ENCODE measurements at places on chromosomes 7 and 10. TPM values are rescaled to one million over a fixed set of nuclear protein-coding genes. Genes with fewer than 3 reads are reported as not detected.

DNA sequence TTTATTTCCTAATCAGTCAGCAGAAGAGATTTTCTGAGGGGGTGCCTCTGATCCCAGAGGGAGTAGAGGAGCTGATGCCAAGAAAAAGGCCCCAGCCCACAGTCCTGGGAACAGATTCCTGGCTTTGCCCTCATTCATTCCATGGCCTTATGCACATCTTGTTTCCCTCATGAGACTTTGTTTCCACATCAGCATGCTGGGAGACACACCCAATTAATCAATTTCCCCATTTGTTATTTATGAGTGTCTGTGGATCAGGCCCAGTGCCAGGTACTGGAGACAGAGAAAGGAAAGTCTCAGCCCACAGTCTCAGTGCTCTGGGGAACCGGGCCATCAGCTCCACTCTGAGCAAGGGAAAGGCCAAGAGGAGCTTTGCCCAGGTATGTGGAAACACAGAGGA lies 496.2 kb upstream of the ZMIZ1 start:
- H3K27ac ChIP-seq, result no peak overlapping the region
- H3K27me3 ChIP-seq, result peaks cover 3% of the 10 kb centered on the region
- no peak overlapping the region for H3K4me3 ChIP-seq
- DNase-seq, result no peak
- no peaks in the 10 kb centered on the region for H3K4me1 ChIP-seq

DNA sequence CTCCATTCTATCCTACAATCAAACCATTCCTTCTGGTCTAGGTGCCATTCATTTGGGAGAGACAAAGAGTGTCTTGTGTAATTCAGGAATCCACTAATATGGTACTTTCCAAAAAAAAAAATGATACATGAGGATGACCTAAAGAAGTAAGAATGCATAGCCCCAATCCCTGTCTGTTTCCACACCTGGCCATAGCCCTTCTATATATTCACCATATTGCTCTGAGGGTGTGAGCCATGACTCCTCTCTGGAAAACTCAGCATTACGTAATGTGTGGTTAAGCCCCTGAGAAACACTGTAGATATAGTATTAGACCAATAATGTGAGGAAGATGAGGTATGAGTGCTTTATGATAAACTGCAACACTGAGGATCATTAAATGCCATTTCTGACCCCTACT lies 592.7 kb downstream of the INHBA start:
- no peaks in the 10 kb centered on the region for H3K36me3 ChIP-seq
- no peak overlapping the region for H3K27ac ChIP-seq
- H3K4me3 ChIP-seq, result no peak overlapping the region
- H3K4me1 ChIP-seq, result peaks cover 6% of the 10 kb centered on the region
- no peak for DNase-seq

DNA sequence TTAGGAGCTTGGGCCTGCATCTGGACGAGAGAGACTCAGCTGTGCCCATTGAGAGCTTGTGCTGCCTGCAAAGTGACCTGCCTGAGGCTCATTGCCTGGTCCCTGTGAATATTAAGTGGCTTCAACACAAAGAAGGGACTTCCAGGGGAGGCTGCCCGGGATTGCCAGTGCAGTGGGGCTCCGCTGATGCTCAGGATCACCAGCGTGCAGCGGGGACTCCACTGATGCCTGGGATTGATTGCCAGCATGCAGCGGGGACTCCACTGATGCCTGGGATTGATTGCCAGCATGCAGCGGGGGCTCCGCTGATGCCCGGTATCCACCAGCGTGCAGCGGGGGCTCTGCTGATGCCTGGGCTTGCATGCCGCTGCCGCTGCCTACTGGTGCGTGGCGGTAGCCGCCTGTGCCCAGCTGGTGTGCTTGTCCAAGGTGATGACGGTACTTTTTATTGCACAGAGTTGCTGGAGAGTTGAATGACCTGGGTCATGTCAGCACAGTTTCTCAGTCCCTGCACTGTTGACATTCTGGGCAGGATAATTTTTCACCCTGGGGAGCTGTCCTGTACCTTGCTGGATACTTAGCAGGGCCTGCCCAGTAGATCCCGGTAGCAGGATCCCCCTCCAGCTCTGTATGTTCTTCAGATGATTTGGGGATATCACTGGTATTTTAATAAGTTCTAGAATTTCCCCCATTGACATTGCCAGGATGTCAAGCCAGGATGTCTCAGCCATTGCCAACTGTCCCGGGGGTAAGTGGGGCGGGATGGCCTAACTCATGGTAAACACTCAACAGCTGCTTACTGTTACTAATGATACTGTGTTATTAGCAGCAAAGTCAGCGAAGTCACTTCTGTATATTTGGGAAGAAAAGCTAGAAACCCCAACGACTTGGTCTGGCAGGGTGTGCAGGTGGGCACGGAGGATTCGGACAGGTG lies 13.0 kb downstream of the DOCK1 start:
- no peak overlapping the region for H3K27ac ChIP-seq
- no peaks in the 10 kb centered on the region for H3K36me3 ChIP-seq
- H3K4me1 ChIP-seq, result peaks cover 3% of the 10 kb centered on the region
- no peak overlapping the region for H3K4me3 ChIP-seq
- H3K27me3 ChIP-seq, result no peaks in the 10 kb centered on the region

- H3K4me1 ChIP-seq, result peaks cover 32% of the 10 kb centered on the region
- no peaks in the 10 kb centered on the region for H3K27me3 ChIP-seq
- no peak for DNase-seq
- H3K4me3 ChIP-seq, result no peak overlapping the region
Observed at GRCh38 chr7:111997546-111997945, 208.7 kb downstream of the DOCK4 start.

DNA sequence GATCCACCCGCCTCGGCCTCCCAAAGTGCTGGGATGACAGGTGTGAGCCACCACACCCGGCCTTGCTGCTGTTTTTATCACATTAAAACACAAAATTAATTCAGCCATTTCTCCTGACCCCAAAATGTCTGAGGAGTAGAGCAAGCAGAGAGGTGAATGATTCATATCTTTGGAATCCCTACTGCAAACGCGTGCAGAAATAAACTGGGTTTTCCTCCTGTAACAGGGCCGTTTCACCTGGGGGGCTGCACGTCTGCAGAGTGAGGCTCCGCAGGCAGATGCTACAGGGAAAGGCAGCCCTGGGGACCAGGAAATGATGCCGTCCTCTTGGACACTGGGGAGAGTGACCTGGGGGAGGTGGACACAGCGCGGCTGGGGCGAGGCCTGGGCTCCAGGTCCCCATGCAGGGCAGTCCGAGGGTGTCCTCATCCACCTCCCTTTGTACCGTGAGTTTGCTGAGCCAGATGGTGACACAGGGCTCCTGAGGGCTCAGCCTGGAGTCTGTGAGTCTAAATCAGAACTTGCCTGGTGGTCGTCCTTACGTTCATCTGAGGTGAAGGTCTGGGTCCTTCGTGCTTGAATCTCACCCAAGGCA lies 41.9 kb downstream of the PDGFA start:
- DNase-seq, result no peak
- no peak overlapping the region for H3K27ac ChIP-seq
- H3K4me3 ChIP-seq, result no peak overlapping the region
- H3K27me3 ChIP-seq, result no peaks in the 10 kb centered on the region

DNA sequence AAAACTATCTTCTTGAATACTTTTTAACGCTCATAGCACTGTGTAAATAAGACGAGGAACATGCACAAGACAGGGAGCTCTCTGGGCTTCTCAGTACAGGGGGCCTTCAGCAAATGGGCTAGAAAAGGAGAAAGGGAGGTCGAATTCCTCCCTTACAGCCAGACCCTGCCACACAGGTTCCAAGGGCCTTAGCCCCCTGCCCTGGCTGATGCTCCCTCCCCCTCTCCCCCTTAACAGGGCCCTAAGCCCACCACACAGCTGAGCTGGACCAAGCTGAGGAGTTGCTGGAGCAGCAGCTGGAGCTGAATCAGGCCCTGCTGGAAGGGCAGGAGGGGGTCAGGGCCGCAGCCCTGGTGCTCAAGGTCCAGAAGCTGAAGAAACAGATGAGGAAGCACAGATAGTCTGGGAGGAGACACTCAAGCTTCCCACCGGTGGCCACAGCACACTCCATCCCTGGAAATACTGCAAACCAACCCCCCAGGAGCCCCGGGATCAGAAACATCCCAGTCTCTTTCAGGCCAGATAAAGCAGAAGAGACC lies 153.9 kb downstream of the SNX13 start:
- no peak overlapping the region for H3K27ac ChIP-seq
- H3K36me3 ChIP-seq, result no peaks in the 10 kb centered on the region
- no peak overlapping the region for H3K4me3 ChIP-seq
- peaks cover 14% of the 10 kb centered on the region for H3K4me1 ChIP-seq
- no peaks in the 10 kb centered on the region for H3K27me3 ChIP-seq

- H3K4me1 ChIP-seq, result no peaks in the 10 kb centered on the region
- H3K4me3 ChIP-seq, result no peak overlapping the region
- no peaks in the 10 kb centered on the region for H3K27me3 ChIP-seq
- DNase-seq, result peak; percentile 61
- H3K27ac ChIP-seq, result no peak overlapping the region
- H3K36me3 ChIP-seq, result no peaks in the 10 kb centered on the region
Observed at GRCh38 chr7:40211276-40212003, 76.6 kb downstream of the SUGCT start.

GRCh38 chr7:83984591-83984990 lies 210.0 kb downstream of the SEMA3A start:
- no peak for DNase-seq
- H3K27me3 ChIP-seq, result no peaks in the 10 kb centered on the region
- no peak overlapping the region for H3K27ac ChIP-seq
- H3K36me3 ChIP-seq, result no peaks in the 10 kb centered on the region
- H3K4me1 ChIP-seq, result no peaks in the 10 kb centered on the region
- H3K4me3 ChIP-seq, result no peak overlapping the region

DNA sequence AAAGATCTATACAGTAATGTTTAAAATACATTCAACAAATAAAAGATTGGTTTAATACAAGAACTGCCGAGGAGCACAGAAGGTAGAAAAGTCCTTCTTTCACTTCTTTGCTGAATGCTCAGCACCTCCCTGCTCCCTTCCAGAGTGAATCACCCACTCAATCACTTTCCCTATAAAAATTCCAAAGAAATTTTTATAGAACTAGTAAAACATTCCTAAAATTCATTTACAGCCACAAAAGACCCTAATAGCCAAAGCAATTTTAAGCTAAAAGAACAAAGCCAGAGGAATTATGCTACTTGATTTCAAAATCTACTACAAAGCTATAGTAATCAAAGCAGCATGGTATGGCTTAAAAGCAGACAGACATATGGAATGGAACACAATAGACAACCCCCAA lies 320.9 kb downstream of the PCLO start:
- no peak overlapping the region for H3K4me3 ChIP-seq
- no peaks in the 10 kb centered on the region for H3K27me3 ChIP-seq
- H3K27ac ChIP-seq, result no peak overlapping the region
- no peaks in the 10 kb centered on the region for H3K4me1 ChIP-seq

GRCh38 chr7:27871866-27872265 lies 131.9 kb downstream of the TAX1BP1 start:
- no peak for DNase-seq
- H3K27me3 ChIP-seq, result no peaks in the 10 kb centered on the region
- H3K4me3 ChIP-seq, result no peak overlapping the region
- no peak overlapping the region for H3K27ac ChIP-seq
- H3K36me3 ChIP-seq, result no peaks in the 10 kb centered on the region
- peaks cover 34% of the 10 kb centered on the region for H3K4me1 ChIP-seq

DNA sequence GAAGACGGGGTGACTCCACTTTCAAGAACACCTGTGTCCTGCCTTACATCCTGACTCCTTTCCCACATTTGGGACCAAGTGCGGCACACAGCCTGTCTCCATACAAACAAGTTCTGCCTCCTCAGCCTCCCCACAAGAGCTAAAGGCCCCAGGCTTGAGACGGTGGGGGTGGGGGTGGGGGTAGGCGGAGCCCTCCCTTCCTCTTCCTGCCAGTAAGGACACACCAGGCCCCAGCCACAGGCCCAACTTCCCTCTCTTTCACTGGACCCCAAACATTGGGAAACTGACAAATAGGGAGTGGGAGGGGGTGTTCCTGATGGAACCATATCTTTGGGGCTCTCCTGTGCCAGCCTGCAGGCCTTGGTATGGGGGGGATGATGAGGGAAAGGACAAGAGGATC lies 4.6 kb downstream of the CDK5 start:
- no peaks in the 10 kb centered on the region for H3K36me3 ChIP-seq
- peaks cover 7% of the 10 kb centered on the region for H3K4me1 ChIP-seq
- H3K4me3 ChIP-seq, result no peak overlapping the region
- no peak for DNase-seq

DNA sequence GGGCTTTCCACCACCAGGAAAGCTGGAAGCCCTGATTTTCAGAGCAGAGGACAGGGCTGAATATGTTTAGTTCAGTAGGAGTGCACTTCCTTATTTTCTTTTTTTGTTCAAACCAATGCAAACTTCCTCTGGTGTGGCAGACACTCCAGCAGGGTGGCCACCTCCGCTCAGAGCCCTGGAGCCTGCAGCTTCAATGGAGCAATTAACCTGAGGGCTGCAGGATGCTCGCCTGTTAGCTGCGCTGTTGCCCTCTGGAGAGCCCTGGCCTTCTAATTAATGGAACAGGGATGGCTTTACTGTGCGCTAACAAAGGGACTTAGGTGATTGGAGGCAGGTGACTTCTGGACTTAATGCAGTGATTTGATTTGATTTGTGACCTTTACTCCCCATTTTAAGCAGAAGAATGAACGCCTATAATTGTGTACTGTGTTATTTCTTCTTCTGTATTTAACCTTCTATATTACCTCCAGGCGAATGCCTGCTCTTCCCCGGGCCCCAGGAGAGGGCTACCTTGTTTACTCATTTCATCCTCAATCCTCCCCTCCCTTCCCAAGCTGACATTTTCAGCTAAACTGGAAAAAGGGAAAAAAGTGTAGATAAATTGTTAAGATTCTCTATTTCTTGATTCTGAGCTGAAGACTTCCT lies 123.0 kb upstream of the CTBP2 start:
- no peak for DNase-seq
- no peaks in the 10 kb centered on the region for H3K4me1 ChIP-seq
- H3K36me3 ChIP-seq, result no peaks in the 10 kb centered on the region
- no peak overlapping the region for H3K4me3 ChIP-seq

GRCh38 chr10:75905490-75905889 lies 474.1 kb downstream of the LRMDA start:
- no peaks in the 10 kb centered on the region for H3K36me3 ChIP-seq
- DNase-seq, result no peak
- no peaks in the 10 kb centered on the region for H3K4me1 ChIP-seq
- no peak overlapping the region for H3K4me3 ChIP-seq

The IFIT5 gene
- 3.2 TPM for total RNA-seq

The CYP2W1 gene
- total RNA-seq, result not detected

The PPP1R17 gene
- total RNA-seq, result not detected

The SERPINE1 gene
- total RNA-seq, result 2,645 TPM

The SPDYE8 gene
- total RNA-seq, result not detected

The CPEB3 gene
- total RNA-seq, result 2.3 TPM

The IL6 gene
- total RNA-seq, result 11.0 TPM

The EIF5AL1 gene
- 0.28 TPM for total RNA-seq

The SPDYE6 gene
- not detected for total RNA-seq

The OR9A2 gene
- total RNA-seq, result not detected

The NRP1 gene
- 306 TPM for total RNA-seq

The CD36 gene
- 0.58 TPM for total RNA-seq

All from endothelial cell of umbilical vein (primary cell).